ENCODE measurements at places on chromosomes 16 and 17.

DNA sequence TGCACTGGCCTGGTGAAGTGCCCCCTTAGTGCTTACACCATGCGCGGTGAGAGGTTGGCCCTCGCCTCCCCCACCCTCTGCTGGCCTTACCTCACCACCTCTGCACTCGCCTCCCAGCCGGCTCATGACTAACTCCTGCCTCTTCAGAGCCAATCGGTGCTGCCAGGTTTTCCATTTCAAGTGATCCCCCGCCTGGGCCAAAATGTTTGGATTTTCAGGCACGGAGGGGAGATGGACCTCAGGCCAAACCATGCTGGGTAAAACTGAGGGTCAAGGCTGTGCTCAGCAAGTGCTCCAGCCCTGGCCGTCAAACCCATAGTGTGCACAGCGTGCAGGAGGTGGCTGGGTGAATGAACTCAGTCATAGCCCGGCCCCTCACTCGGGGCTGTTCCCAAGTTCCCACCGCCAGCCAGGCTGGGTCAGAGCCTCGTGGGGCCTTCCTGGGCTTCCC is 175.4 kb downstream of the SEC14L1 start:
- no peak for DNase-seq
- H3K4me3 ChIP-seq = no peak overlapping the region
- H3K27ac ChIP-seq = peak overlapping the region; percentile 41
- peaks cover 23% of the 10 kb centered on the region for H3K4me1 ChIP-seq
- no peaks in the 10 kb centered on the region for H3K27me3 ChIP-seq

DNA sequence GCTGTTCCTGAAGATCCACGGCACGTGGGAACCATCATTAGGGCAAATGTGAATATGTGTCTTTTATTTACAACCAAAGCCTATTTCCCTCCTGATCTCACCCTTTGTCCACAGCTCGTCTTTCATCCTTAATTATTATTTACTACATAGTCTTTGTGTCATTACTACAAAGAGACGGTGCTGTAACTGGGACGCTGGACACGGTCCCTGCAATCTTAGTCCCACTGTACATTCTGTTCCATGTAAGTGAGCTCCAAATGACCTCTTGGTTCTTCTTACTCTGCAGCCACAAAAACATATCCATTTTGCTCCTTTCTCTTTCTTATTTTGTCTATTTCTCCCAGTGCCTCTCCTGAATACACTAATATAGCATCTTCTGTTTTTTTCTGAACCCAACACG is 12.7 kb upstream of the KRT23 start:
- H3K36me3 ChIP-seq = no peaks in the 10 kb centered on the region
- no peaks in the 10 kb centered on the region for H3K27me3 ChIP-seq
- no peak overlapping the region for H3K4me3 ChIP-seq

GRCh38 chr17:66357037-66357436 is 54.6 kb downstream of the PRKCA start:
- H3K4me3 ChIP-seq = no peak overlapping the region
- no peak overlapping the region for H3K27ac ChIP-seq
- H3K27me3 ChIP-seq = no peaks in the 10 kb centered on the region
- DNase-seq = no peak
- H3K36me3 ChIP-seq = no peaks in the 10 kb centered on the region

DNA sequence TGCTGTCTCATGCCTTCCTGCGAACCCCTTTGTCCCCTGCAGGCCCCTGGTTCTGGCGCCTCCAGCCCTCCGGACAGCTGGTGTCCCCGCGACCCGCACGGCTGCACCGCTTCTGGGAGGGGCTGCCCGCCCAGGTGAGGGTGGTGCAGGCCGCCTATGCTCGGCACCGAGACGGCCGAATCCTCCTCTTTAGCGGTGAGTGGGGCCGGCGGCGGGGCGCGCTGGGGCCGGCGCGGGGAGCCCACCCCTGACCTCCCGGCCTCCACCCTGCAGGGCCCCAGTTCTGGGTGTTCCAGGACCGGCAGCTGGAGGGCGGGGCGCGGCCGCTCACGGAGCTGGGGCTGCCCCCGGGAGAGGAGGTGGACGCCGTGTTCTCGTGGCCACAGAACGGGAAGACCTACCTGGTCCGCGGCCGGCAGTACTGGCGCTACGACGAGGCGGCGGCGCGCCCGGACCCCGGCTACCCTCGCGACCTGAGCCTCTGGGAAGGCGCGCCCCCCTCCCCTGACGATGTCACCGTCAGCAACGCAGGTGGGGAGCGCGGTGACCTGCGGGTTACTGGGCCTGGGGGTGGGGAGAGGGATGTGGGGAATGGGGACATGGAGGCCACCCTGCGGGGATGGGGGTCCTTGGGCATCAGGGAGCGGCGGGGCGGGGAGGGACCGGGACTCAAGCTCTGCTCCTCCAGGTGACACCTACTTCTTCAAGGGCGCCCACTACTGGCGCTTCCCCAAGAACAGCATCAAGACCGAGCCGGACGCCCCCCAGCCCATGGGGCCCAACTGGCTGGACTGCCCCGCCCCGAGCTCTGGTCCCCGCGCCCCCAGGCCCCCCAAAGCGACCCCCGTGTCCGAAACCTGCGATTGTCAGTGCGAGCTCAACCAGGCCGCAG is 7.1 kb upstream of the IL32 start:
- no peaks in the 10 kb centered on the region for H3K27me3 ChIP-seq
- peak; percentile 66 for DNase-seq
- H3K36me3 ChIP-seq = no peaks in the 10 kb centered on the region
- peak overlapping the region; percentile 24 for H3K27ac ChIP-seq
- peaks cover 3% of the 10 kb centered on the region for H3K4me1 ChIP-seq
- H3K4me3 ChIP-seq = peak overlapping the region; percentile 49

GRCh38 chr17:45940826-45941225 is 46.5 kb downstream of the MAPT start:
- peaks cover 2% of the 10 kb centered on the region for H3K4me1 ChIP-seq
- H3K27me3 ChIP-seq = no peaks in the 10 kb centered on the region
- no peaks in the 10 kb centered on the region for H3K36me3 ChIP-seq
- DNase-seq = no peak

DNA sequence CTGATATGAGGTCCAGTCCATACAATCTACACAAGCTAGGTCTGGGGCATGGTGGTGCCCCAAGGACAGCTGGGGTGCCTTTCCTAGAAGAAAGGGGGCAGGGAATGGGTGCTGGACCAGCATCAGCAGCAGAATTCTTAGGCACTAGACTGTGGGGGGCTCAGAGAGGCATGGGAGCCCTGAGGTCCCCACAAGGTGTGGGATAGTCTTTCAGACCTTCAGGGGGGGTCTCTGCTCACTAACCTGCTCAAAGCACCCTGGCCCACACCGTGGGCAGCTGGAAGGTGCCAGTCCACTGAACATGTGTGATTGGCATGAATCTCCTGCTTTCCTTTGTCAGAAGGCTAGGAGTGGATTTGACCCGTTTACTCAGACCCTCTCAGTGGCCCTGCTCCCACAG is 26.1 kb upstream of the C16orf78 start:
- no peaks in the 10 kb centered on the region for H3K4me1 ChIP-seq
- peaks cover 2% of the 10 kb centered on the region for H3K36me3 ChIP-seq
- peaks cover 4% of the 10 kb centered on the region for H3K27me3 ChIP-seq
- H3K27ac ChIP-seq = no peak overlapping the region
- DNase-seq = no peak

GRCh38 chr17:35127751-35128514 is 6.5 kb downstream of the FNDC8 start:
- H3K36me3 ChIP-seq = peaks cover 1% of the 10 kb centered on the region
- H3K27me3 ChIP-seq = no peaks in the 10 kb centered on the region
- no peak for DNase-seq
- H3K27ac ChIP-seq = no peak overlapping the region
- no peak overlapping the region for H3K4me3 ChIP-seq

- H3K36me3 ChIP-seq = no peaks in the 10 kb centered on the region
- H3K27ac ChIP-seq = no peak overlapping the region
- H3K27me3 ChIP-seq = no peaks in the 10 kb centered on the region
- no peak for DNase-seq
- no peaks in the 10 kb centered on the region for H3K4me1 ChIP-seq
Observed at GRCh38 chr17:61442878-61443474, 9.2 kb upstream of the TBX4 start.

GRCh38 chr17:38892083-38892482 is 22.2 kb downstream of the LASP1 start:
- peaks cover 25% of the 10 kb centered on the region for H3K4me1 ChIP-seq
- no peak overlapping the region for H3K4me3 ChIP-seq
- no peak overlapping the region for H3K27ac ChIP-seq
- H3K36me3 ChIP-seq = peaks cover 36% of the 10 kb centered on the region
- H3K27me3 ChIP-seq = no peaks in the 10 kb centered on the region

DNA sequence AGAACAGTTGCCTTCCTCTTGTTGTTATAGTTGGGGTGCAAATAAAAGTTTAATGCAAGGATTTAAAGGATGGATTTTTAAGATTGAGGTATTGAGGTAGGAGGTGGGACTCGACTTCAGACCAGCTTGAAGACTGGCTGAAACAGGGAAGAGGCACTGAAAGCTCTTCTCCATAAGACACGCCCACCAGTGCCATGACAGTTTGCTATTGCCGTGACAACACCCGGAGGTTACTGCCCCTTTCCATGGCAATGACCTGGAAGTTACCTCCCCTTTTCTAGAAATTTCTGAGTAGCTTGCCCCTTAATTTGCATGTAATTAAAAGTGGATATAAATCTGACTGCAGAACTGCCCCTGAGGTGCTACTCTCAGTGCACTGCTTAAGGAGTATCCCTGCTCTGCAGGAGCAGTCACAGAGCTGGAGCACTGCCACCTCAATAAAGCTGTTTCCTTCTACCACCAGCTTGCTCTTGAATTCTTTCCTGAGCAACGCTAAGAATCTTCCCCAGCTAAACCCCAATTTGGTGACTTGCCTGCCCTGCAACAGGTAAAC is 122.6 kb downstream of the SHISA6 start:
- no peak for DNase-seq
- H3K36me3 ChIP-seq = no peaks in the 10 kb centered on the region
- no peaks in the 10 kb centered on the region for H3K27me3 ChIP-seq
- H3K27ac ChIP-seq = no peak overlapping the region

- H3K27ac ChIP-seq = no peak overlapping the region
- no peak overlapping the region for H3K4me3 ChIP-seq
- H3K36me3 ChIP-seq = no peaks in the 10 kb centered on the region
Observed at GRCh38 chr17:71919186-71919585, 201.6 kb upstream of the SOX9 start.

- peaks cover 10% of the 10 kb centered on the region for H3K4me1 ChIP-seq
- no peak overlapping the region for H3K4me3 ChIP-seq
- H3K36me3 ChIP-seq = no peaks in the 10 kb centered on the region
- H3K27ac ChIP-seq = no peak overlapping the region
- no peak for DNase-seq
Observed at GRCh38 chr17:16495561-16495960, 3.6 kb upstream of the LRRC75A start.

DNA sequence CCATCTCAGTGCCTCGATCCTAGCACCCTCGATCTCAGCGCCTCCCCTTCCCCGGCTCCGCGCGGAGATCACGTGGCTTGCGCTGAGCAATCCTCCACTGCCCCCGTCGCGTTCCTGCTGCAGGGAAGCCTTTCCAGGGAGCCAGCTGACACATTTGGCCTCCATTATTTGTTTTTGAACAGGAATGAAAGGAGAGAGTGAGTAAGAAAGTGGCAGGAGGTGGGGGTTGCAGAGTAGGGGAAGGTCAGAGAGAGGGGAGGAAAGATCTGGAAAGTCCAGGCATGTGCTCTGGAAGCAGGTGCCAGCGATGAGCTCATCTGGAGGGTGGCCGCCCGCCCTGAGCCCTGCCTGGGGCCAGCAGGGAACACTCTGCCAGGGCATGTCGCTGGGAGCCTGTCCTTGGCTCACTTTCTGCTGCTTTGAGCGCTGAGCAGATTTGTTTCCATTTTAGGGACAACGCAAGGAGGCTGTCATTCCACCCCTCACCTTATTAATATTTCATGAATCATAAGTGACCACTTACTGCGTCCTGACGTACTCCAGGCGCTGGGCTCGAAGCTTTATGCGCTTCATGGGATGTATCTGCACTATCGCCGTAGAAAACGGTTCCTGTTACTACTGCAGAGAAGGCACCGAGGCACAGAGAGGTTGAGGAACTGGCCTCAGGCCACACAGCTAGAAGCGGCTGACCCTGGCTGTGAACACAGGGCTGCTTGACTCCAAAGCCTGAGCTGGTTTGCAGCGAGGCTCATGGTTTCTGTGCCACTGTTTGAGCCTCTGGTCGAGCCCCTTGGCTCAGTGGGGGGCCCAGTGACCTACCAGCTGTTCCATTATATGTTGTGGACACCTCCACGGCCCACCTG is 283.1 kb downstream of the SEC14L1 start:
- no peaks in the 10 kb centered on the region for H3K27me3 ChIP-seq
- H3K4me3 ChIP-seq = no peak overlapping the region
- peak overlapping the region; percentile 76 for H3K27ac ChIP-seq
- DNase-seq = no peak

GRCh38 chr17:56679115-56679776 is 85.7 kb downstream of the NOG start:
- no peaks in the 10 kb centered on the region for H3K4me1 ChIP-seq
- peak overlapping the region; percentile 49 for H3K4me3 ChIP-seq
- H3K36me3 ChIP-seq = no peaks in the 10 kb centered on the region
- peak; percentile 80 for DNase-seq
- H3K27me3 ChIP-seq = peaks cover 16% of the 10 kb centered on the region

DNA sequence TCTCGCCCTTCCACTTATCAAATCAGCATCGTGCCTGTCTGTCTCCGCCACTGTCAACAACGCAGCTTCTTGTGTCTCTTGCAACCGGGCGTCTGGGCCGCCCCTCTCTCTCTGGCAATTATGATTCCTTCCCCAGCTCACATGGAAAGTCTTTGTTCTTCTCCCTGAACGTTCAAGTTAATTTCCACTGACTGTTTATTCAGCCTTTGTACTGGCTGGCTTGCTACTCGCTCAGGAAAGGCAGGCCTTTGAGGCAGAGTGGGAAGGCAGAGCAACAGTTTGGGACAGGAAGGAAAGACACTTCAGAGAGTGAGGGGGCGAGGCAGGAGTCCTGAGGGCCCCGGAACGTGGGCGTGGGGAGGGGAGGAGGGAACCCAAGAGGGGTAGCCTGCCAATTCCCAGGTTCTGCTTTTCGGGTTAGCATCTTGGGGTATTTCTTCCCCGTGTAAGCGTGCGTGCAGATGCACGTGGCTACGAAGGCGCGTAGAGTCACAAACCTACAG is 50.8 kb downstream of the AKAP1 start:
- no peak for DNase-seq
- no peaks in the 10 kb centered on the region for H3K36me3 ChIP-seq
- H3K4me3 ChIP-seq = no peak overlapping the region
- H3K4me1 ChIP-seq = no peaks in the 10 kb centered on the region
